Glomerular endothelial cell (primary cell): ENCODE measurements at places on chromosomes 16 and 17.
A peak's percentile ranks its signal among the peaks of the same experiment; 100 is the strongest.

DNA sequence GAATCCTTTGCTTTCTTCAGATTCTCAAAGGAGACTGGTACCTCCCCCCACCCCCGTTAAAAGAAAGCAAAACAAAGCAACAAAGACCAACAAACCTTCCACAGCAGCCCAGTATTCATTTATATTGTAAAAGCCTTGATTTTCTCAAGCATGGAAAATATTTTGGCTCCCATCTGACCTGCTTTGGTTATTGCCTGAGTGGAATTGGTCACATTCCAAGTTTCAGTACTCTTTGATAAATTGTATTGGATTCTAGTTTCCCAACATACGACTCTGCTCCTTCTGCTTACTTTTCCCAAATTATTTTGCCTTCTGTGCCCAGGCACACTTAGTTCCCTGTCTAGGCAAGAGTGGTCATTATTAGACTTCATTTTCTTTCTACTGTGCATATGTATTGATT lies 1.3 kb downstream of the ABCC11 start:
- DNase-seq, result no peak

- DNase-seq, result peak; percentile 68
Observed at GRCh38 chr17:82297714-82298537, 19.5 kb downstream of the CD7 start.

GRCh38 chr17:58019039-58019438 lies 12.0 kb upstream of the SRSF1 start:
- no peak for DNase-seq

GRCh38 chr16:72597938-72598337 lies 426.0 kb upstream of the PMFBP1 start:
- no peak for DNase-seq

- DNase-seq, result no peak
Observed at GRCh38 chr17:74860229-74860871, 665 bp upstream of the GRIN2C start.

DNA sequence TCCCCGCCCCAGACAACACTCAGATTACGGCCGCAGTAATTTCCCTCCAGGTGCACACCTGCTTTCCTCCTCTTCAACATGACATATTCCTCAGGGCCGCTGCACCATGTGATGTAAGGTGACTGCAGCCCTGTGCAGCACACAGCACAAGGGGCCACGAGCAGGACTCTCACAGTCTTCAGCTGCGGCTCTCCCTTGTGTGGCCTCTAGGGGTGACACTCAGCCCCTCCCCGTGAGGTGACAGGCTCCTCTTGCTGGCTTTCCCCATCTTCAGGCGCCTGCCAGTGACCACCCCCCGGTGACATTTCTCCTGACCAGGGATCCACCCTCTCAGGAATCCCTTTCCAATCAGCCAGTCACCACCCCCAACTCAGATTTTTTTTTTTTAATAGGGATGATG lies 31.3 kb upstream of the ABCC3 start:
- no peak for DNase-seq

DNA sequence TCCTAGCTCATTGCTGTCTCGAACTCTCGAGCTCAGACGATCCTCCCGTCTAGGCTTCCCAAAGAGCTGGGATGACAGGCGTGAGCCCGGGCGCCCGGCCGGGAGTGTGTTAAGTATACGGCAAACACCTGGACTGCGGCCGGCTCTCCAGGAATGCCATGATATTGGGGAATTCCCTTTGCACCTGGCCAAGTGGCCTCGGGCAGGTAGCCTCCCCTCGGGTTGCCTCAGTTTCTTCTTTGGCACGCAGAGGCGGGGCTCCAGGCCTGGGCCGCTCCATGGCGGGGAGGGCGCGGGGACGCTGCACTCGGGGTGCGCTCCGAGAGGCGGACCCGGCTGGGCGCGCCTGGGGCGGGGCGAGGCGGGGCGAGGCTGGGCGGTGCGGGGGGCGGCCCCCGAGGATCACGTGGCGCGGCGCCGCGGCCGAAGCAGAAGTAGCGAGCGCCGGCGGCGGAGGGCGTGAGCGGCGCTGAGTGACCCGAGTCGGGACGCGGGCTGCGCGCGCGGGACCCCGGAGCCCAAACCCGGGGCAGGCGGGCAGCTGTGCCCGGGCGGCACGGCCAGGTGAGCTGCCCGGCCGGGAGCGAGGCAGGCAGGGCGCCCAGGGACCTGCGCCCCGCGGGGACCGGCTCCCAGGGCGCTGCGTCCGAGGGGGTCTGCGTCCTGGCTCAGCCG lies at the start of gene PLCG2:
Gene PLCG2 (plus strand): TSS at position 431 of the 675 bp plus-strand sequence. CDS start 6,699 bp downstream, outside the sequence.
- DNase-seq, result no peak

DNA sequence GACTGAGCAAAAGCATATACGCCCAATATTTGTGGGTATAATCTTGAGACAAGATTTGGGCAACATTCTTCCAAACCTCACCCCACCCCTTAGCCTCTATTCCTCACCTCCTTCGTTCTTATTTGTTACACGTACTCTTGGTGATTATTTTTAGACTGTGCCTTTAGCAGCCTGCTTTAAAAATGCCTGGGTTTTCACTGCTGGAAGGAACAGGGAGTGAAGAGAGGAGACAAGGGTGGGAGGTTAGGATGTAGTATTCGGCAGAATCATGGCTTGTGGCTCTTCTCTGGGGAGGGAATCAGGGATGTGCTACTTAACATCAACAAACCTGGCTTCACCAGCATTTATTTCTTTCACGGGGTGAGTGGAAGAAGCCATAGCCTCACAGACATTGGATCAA lies 11.6 kb downstream of the ALKBH5 start:
- no peak for DNase-seq

GRCh38 chr16:68470461-68471150 lies 22.3 kb upstream of the SMPD3 start:
- no peak for DNase-seq

GRCh38 chr16:47979616-47980182 lies 176.1 kb downstream of the ABCC12 start:
- DNase-seq, result no peak

DNA sequence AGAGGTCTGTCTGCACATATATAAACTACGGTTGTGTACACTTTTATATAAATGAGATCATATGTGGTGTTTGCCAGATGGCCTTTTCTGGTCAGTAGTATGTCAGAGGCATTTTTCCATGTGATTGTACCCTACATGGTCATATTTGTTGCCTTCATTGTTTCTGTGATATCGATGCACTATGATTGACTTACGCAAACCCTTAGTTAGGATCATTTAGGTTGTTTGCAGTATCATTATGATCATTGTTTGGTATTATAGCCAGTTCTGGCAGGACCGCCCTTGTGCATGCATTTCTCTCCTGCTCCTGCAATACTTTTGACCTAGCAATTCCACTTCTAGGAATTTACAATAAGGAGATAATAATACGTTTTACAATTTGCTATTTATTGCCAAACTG lies 169.1 kb downstream of the MSI2 start:
- no peak for DNase-seq

DNA sequence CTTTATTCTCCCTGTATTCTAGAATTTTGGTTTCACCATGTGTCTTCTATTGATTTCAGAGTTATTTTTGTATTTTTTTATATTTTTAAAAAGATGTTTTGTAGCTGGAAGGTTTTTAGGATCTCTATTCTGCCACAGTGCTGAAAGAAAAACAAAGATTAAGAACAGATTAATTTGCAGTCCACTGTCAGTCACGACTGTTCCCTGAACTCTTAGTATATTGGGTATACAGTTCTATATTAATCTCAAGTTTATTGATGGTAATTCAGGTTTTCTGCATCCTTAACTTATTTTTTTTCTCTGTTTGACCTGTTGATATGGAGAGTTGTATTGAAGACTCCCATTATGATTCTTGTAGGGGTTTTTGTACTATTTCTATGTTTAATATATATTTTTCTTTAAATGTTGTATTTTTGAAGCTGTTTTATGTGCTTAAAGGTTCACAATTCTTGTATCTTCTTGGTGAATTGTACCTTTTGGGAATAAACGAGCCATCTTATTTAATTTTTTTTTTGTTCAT lies 2.9 kb downstream of the SPECC1 start:
- no peak for DNase-seq

- no peak for DNase-seq
Observed at GRCh38 chr17:67270416-67270815, 25.4 kb upstream of the HELZ start.

GRCh38 chr17:80938556-80938955 lies 53.1 kb upstream of the CHMP6 start:
- DNase-seq, result no peak

DNA sequence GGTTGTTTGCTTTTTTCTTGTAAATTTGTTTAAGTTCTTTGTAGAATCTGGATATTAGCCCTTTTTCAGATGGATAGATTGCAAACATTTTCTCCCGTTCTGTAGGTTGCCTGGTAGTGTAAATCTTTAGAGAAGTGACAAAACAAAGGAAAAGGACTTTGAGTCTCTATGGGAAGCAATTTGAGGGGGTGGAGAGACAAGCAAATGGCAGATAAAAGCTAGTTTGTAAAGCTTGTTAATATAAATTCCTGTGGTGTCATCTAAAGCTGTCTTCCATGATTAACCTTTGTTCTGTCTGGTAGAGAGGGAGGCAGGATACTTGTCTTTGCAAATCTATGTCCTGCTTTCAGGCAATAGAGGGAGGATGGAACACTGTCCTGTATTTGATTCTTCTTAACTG lies 40.6 kb upstream of the CACNG4 start:
- no peak for DNase-seq

DNA sequence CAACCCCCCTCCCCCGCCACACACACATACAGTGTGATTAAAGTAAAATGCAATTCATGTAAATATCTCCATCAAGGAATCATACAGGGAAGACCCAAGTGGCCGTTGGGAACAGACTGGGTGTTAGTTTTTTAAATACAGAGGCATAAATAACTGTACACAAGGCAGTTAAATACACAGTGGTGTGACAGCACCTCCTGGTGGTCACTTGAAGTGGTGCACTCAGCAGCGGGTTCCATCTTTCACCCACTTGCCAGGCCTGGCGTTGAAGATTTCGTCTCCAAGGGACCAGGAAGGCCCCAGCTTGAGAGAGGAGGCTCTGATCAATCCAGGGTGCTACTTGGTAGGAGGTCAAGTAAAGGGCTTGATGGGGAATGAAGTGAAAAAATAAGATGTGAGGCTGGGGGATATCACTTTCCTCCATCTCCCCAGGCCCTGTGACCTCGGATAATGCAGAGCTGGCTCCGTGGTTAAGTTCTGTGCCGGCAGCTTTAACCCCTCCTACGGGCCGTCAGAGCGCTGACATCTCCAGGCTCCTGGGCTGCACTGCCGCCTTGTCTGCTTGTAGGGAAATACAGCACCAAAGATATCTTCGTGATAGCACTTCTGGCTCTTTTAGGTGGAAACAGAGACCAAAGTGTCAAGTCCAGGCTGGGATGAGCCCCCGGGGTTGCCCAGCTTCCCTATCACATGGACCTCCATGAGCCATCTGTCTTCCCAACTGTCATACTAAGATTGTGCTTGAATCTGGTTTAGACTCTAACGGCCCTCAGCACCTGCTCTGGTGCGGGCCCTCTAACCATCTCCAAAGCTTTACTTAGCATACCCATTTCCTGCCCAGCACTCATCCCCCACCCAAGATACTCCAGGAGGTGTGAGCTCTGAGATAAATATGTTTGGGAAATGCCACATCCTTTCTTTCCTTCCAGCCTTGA lies 20.7 kb downstream of the LGALS9 start:
- DNase-seq, result peak; percentile 20

- no peak for DNase-seq
Observed at GRCh38 chr17:62186841-62187240, 121.8 kb upstream of the MED13 start.

DNA sequence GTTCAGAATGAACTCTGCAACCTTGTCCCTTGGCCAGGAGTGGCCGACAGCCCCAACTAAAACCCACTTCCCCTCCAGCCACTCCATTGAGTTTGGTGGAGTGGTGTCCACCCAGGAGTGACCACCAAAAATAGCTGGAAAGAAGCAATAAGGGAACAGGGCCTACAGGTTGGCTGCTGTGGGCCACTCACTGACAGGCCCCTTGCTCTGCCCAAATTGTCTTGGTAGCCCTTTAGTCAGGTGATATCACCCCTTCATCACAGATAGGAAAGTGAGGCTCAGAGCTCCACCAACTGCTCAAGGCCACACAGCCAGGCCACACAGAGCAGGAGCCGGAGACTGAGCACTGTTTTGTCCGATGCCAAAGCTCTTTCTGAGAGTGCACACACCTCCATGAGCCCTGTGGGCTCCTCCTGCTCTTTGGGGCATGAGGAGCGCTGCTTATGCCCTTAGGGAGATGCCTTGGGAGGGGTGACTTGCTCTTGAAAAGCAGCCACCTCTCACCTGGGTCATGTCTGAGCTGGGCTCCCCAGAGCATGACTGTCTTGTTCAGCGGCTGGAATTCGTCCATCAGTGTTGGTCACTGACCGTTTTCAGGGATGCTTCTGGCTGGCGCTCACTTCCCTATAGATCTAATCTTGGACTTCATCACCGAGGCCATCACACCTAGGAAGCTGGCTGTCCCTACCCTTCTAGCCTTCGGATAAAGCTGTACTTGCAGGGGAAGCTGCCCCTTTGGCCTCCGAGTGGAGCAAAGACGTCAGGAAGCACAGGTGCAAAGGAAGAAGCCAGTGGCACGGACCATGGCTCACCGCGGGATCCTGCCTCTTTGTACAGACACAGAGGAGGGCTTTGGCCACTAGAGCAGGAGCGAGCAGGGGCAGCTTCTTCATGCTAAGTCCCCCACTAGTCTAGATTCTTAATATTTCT lies 186.0 kb upstream of the ZNF469 start:
- no peak for DNase-seq
